ENCODE measurements at places on chromosomes 11 and 22. TPM values are rescaled to one million over a fixed set of nuclear protein-coding genes. Genes with fewer than 3 reads are reported as not detected.
A peak's percentile ranks its signal among the peaks of the same experiment; 100 is the strongest.

GRCh38 chr11:63641727-63642126 is 27.5 kb upstream of the PLAAT3 start:
- no peaks in the 10 kb centered on the region for H3K4me1 ChIP-seq
- peaks cover 6% of the 10 kb centered on the region for H3K36me3 ChIP-seq
- no peak overlapping the region for H3K4me3 ChIP-seq
- no peaks in the 10 kb centered on the region for H3K27me3 ChIP-seq
- H3K27ac ChIP-seq, result no peak overlapping the region

- H3K4me1 ChIP-seq, result no peaks in the 10 kb centered on the region
- no peaks in the 10 kb centered on the region for H3K36me3 ChIP-seq
- H3K27me3 ChIP-seq, result no peaks in the 10 kb centered on the region
- H3K4me3 ChIP-seq, result no peak overlapping the region
- H3K27ac ChIP-seq, result no peak overlapping the region
These were observed 1.3 kb upstream of the BTBD18 start for GRCh38 chr11:57752954-57753353.

- no peak for DNase-seq
- H3K4me3 ChIP-seq, result no peak overlapping the region
- H3K4me1 ChIP-seq, result peaks cover 18% of the 10 kb centered on the region
- peak overlapping the region; percentile 53 for H3K27ac ChIP-seq
- H3K36me3 ChIP-seq, result no peaks in the 10 kb centered on the region
These were observed 61.1 kb upstream of the CD44 start for GRCh38 chr11:35077709-35078469.

DNA sequence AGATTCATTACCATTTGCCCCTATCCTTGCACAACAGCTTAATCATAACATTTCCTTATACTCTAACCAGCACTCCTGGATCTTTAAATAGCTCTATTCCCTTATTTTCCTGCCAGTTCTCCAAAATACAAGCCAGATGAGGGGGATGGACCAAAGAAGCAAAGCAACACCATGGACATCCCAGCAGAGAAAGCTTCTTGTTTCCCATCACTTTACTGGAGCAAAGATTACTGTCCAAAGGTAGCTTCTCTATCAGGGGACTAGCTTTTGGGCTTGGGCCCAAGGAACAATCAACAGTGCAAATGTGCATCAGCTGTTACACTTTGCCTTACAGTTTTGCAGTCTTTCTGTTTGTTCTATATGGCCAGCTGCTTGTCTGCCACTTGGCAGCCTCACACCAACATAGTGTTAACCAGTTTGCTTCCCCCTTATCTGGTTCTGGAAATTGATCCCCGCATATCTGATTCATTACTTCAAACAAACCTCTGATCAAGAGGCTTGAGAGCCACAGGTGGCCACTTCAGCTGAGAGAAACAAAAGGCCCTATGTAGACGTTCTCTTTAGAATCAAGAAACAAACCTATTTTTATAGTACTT is 814.3 kb downstream of the METTL15 start:
- no peaks in the 10 kb centered on the region for H3K27me3 ChIP-seq
- H3K4me1 ChIP-seq, result no peaks in the 10 kb centered on the region
- no peaks in the 10 kb centered on the region for H3K36me3 ChIP-seq
- no peak overlapping the region for H3K27ac ChIP-seq

DNA sequence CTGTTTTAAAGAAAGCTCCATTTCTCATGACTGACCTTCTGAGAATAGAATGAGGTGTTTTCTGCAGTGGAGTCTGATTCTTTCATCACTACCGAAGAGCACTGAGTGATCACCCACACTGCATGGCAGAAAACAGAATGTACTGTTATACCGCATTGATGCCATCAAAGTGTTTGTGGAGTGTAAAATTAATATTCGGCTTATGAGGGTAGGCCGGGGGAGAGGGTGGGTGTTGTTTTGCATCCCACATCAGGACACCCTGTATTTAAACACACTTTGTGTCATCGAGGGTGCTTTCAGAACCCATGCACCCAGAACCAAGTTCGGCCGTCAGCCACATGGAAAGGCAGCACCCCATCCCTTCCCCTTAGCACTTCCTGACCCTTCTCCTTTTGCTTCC is 41.3 kb upstream of the ETS1 start:
- no peak for DNase-seq
- no peak overlapping the region for H3K4me3 ChIP-seq
- H3K27ac ChIP-seq, result no peak overlapping the region
- H3K4me1 ChIP-seq, result peaks cover 5% of the 10 kb centered on the region
- H3K36me3 ChIP-seq, result no peaks in the 10 kb centered on the region

GRCh38 chr22:38881464-38881871 is 9.5 kb upstream of the CBX6 start:
- H3K4me3 ChIP-seq, result peak overlapping the region; percentile 23
- H3K36me3 ChIP-seq, result no peaks in the 10 kb centered on the region
- no peak overlapping the region for H3K27ac ChIP-seq
- peaks cover 12% of the 10 kb centered on the region for H3K4me1 ChIP-seq

DNA sequence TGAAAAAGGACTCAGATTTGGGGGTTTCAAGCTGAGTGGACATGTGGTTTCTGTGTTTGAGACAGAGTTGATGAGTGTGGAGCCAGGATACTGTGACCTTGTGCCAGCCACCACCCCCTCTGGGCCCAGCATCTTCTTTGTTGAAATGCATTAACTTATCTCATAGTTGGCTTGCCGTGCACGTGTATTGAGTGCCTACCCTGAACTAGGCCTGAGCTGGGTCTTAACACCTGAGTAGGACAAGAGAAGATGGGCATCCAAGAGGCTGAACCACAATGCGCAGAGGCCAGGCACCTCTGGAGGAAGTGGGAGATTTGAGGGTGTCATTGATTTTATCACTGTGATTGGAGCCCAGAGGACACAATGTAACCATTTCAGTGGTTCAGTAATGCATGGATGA is 117.6 kb upstream of the CRYBB3 start:
- H3K4me3 ChIP-seq, result no peak overlapping the region
- H3K27me3 ChIP-seq, result no peaks in the 10 kb centered on the region
- no peak for DNase-seq
- no peaks in the 10 kb centered on the region for H3K4me1 ChIP-seq

DNA sequence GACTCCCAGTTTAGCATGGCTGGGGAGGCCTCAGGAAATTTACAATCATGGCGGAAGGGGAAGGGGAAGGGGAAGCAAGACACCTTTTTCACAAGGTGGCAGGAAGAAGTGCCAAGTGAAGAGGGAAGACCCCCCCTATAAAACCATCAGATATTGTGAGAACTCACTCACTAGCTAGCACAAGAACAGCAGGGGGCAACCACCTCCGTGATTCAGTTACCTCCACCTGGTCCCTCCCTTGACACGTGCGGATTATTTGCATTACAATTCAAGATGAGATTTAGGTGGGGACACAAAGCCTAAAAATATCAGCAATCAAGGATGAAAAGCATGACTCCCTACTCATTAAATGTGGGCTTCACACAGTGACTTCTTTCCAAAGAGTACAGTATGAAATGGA is 155.0 kb upstream of the CCDC90B start:
- H3K4me3 ChIP-seq, result no peak overlapping the region
- no peak for DNase-seq
- no peaks in the 10 kb centered on the region for H3K27me3 ChIP-seq
- H3K27ac ChIP-seq, result no peak overlapping the region
- no peaks in the 10 kb centered on the region for H3K36me3 ChIP-seq

- peaks cover 6% of the 10 kb centered on the region for H3K4me1 ChIP-seq
- no peaks in the 10 kb centered on the region for H3K36me3 ChIP-seq
- no peaks in the 10 kb centered on the region for H3K27me3 ChIP-seq
- no peak for DNase-seq
- no peak overlapping the region for H3K4me3 ChIP-seq
- no peak overlapping the region for H3K27ac ChIP-seq
These were observed 34.0 kb upstream of the TFIP11 start for GRCh38 chr22:26546282-26546681.

DNA sequence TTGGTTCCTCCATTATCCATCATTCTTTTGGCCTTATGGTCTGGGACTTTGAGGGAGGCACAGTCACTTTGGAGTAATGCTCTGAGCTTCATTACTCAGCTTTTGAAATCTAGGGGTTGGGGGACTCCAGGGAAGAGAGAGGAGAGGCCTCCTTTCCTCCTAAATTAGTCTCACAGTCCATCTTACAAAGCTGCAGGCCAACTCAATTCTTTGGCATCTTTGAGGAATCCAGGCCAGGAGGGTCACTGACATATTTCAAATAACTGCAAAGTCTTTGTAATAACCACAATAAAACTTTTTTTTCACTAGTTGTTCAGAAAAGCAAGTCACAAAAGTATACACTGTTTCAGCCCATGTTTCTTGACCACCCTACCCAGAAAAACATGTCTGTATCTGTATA is 73.3 kb upstream of the FAR1 start:
- DNase-seq, result no peak
- H3K27ac ChIP-seq, result no peak overlapping the region
- no peak overlapping the region for H3K4me3 ChIP-seq
- no peaks in the 10 kb centered on the region for H3K36me3 ChIP-seq
- H3K4me1 ChIP-seq, result no peaks in the 10 kb centered on the region

DNA sequence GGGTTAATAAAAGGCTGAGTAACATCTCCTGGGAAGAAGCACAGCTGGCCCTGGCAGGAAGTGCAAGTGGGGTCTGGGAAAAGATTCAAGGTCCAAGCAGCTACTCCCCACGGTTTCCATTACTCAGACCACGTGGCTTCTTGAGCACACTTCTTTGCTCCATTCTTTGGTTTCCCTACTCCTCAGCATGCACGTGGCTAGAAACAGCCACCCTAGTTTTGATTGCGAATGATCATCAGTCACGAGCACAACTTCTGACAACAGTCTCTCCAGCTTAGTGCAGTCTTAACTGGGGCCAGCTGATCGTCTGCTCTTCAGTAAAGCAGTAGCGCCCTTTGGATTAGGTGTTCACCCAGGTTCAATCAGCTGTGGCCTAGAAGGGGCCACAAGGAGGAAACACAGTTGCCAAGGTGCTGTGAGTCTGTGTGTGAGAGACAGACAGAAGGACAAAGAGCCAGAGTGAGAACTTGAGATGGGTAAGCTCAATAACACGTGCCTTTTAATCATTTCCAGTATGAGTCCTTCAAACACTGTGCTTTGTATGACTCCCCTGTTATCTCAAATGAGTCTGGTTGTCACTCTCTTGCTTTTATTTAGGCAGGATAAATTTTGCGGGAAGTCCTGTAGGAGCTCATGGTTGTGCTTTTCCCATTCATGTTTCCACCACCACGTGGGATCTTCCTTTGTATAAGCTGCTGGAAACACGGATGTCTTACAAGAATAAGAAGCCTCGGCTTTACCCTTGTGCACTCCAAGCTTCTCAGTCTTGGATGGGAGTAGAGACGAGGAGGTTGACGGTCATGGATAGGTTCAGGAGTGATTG is 901 bp upstream of the PARVA start:
- peak overlapping the region; percentile 94 for H3K27ac ChIP-seq
- H3K36me3 ChIP-seq, result peaks cover 6% of the 10 kb centered on the region
- peaks cover 8% of the 10 kb centered on the region for H3K4me1 ChIP-seq
- no peak overlapping the region for H3K4me3 ChIP-seq
- H3K27me3 ChIP-seq, result no peaks in the 10 kb centered on the region

GRCh38 chr22:44407171-44407986 is 90.7 kb downstream of the RTL6 start:
- H3K36me3 ChIP-seq, result no peaks in the 10 kb centered on the region
- H3K4me1 ChIP-seq, result no peaks in the 10 kb centered on the region
- H3K27me3 ChIP-seq, result peaks cover 3% of the 10 kb centered on the region
- no peak for DNase-seq

DNA sequence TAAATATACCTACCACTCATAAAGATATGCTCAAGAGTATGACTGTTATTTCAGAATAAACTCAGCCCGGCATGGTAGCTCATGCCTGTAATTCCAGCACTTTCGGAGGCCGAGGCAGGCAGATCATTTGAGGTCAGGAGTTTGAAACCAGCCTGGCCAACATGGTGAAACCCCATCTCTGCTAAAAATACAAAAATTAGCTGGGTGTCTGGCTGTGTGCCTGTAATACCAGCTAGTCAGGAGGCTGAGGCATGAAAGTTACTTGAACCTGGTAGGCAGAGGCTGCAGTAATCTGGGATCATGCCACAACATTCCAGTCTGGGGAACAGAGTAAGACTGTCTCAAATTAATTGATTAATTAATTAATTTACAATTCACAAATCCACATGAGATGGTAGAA is 208.2 kb upstream of the PDGFD start:
- H3K4me3 ChIP-seq, result no peak overlapping the region
- H3K36me3 ChIP-seq, result no peaks in the 10 kb centered on the region
- DNase-seq, result peak; percentile 13
- no peaks in the 10 kb centered on the region for H3K4me1 ChIP-seq

GRCh38 chr22:46887978-46888377 is 125.5 kb downstream of the TBC1D22A start:
- H3K4me1 ChIP-seq, result no peaks in the 10 kb centered on the region
- H3K27ac ChIP-seq, result no peak overlapping the region
- H3K27me3 ChIP-seq, result no peaks in the 10 kb centered on the region
- H3K36me3 ChIP-seq, result no peaks in the 10 kb centered on the region
- H3K4me3 ChIP-seq, result no peak overlapping the region

- H3K4me1 ChIP-seq, result peaks cover 4% of the 10 kb centered on the region
- H3K36me3 ChIP-seq, result peaks cover 5% of the 10 kb centered on the region
- no peaks in the 10 kb centered on the region for H3K27me3 ChIP-seq
- DNase-seq, result no peak
- H3K27ac ChIP-seq, result no peak overlapping the region
- no peak overlapping the region for H3K4me3 ChIP-seq
These were observed 56.7 kb downstream of the PPP6R2 start for GRCh38 chr22:50399751-50400331.

DNA sequence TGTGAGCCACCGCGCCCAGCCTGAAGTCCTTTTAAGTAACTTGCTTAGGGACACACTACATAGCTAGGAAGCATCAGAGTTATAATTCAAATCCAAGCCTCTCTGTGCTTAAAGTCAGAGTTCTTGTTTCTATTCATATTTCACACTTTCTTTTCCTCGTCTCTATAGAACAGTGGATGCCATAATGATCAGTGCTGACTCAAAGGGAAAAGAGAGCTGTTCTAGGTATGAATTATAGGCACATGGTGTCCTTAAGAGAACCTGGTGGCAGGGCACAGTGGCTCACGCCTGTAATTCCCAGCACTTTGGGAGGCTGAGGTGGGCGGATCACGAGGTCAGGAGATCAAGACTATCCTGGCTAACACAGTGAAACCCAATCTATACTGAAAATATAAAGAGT is 400.2 kb upstream of the DDI1 start:
- H3K27ac ChIP-seq, result no peak overlapping the region
- no peak overlapping the region for H3K4me3 ChIP-seq
- peaks cover 4% of the 10 kb centered on the region for H3K4me1 ChIP-seq

GRCh38 chr22:41768430-41768829 is 32.0 kb upstream of the CCDC134 start:
- H3K27ac ChIP-seq, result no peak overlapping the region
- H3K4me3 ChIP-seq, result no peak overlapping the region
- H3K27me3 ChIP-seq, result no peaks in the 10 kb centered on the region
- no peaks in the 10 kb centered on the region for H3K4me1 ChIP-seq
- H3K36me3 ChIP-seq, result no peaks in the 10 kb centered on the region

GRCh38 chr22:21937821-21938070 is 14.9 kb downstream of the PPM1F start:
- H3K4me3 ChIP-seq, result no peak overlapping the region
- no peaks in the 10 kb centered on the region for H3K27me3 ChIP-seq
- peaks cover 16% of the 10 kb centered on the region for H3K36me3 ChIP-seq

The A4GALT gene
- 9.3 TPM for polyA plus RNA-seq

The RAG1 gene
- polyA plus RNA-seq, result 0.18 TPM

The OR52E8 gene
- polyA plus RNA-seq, result not detected

The PSMA1 gene
- 220 TPM for polyA plus RNA-seq

The SH3BP1 gene
- 5.5 TPM for polyA plus RNA-seq

The RASD2 gene
- not detected for polyA plus RNA-seq

The SAA2 gene
- not detected for polyA plus RNA-seq

The BACE1-AS gene
- 3.9 TPM for polyA plus RNA-seq
